RPMI7951 (cell line): ENCODE measurements at places on chromosomes 2 and 18. TPM values are rescaled to one million over a fixed set of nuclear protein-coding genes. Genes with fewer than 3 reads are reported as not detected.

Gene CDCA7
- total RNA-seq = 21.4 and 28.8 TPM in 2 replicates

Gene SPRED2
- 17.1 and 20.2 TPM in 2 replicates for total RNA-seq

Gene LOXHD1
- total RNA-seq = not detected in 2 replicates

Gene FAM228A
- 0.29 and 0.36 TPM in 2 replicates for total RNA-seq

Gene COL4A3
- total RNA-seq = 0.29 and 1.2 TPM in 2 replicates

Gene CTAGE1
- total RNA-seq = 0.68 and 1.3 TPM in 2 replicates

Gene PTH2R
- not detected in 2 replicates for total RNA-seq

Gene ACTR3
- 337 and 389 TPM in 2 replicates for total RNA-seq

Gene WNT10A
- total RNA-seq = 0.72 and 1.4 TPM in 2 replicates

Gene BMP10
- total RNA-seq = not detected in 2 replicates

Gene NDUFS1
- 148 and 172 TPM in 2 replicates for total RNA-seq

Gene C1GALT1C1L
- 6.4 and 7.0 TPM in 2 replicates for total RNA-seq

DNA sequence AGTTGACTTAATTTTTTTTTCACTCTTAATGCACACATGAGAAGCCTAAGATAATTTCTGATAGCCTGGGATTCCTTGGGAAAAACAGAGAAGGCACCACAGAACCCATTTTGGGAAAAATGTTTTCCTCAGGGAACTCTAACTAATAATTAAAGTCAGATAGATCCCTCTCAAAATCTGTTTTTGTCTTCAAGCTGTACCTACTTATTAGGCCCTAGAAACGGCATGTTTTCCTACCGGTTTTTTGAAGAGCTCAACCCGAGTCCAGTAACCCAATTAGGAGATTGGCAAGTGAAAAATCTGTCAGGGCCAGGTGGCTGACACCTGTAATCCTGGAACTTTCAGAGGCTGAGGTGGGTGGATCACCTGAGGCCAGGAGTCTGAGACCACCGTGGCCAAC lies 16.1 kb upstream of the PDK1 start:
- DNase-seq = no peak

DNA sequence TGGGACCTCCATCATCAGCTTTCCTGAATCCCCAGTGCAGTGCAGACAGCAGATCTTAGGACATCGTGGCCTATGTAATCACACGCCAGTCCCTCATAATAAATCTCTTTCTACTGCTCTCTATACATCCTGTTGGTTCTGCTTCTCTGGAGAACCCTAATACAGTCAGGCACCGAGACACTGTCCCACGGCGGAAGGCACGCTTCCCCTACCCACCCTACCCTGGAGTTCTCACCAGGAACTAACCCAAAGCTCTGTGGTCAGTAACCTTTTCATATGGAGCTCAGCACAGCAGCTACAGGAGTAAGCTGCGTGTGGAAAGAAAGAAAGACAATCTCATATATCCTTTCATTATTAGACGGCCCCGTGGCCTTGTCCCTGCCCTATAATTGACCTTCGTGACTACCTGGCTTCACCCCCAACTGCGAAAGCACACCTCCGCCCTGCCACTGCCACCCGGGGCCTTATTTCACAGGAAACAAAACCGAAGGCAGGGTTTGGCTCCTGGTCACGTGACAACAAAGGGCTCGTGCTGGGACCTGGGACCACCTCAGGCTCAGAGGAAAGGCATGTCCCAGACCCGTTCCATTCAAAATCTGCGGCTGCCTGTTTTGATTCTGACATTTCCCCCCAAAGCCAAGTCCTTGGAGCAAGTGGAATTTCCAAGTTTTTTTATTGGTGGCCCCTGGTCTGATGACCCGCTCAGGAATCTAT lies 99.7 kb upstream of the ODC1 start:
- no peak for DNase-seq

- no peak for DNase-seq
These were observed 34.0 kb downstream of the KANSL3 start for GRCh38 chr2:96604104-96604503.

- DNase-seq = no peak
These were observed 133.3 kb upstream of the NOSTRIN start for GRCh38 chr2:168669151-168669550.

DNA sequence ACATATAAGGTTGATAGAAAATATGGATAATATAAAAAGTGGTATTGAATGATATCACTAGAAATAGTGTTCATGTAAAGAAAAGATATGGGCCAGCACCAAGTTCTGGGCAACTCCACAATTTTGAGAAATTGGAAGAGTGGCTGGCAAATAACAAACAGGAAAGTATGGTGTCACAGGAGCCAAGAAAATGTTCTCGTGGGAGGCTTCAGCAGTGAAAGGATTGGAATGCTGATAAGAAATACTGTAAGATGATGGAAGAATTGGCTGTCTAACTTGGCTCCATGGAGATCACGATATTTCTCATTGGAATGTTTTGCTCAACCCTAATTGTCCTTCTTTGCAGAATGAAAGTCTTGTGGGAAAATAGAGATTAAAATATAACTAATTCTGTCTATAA lies 856.8 kb downstream of the DPP10 start:
- DNase-seq = no peak

- DNase-seq = no peak
These were observed 9.7 kb downstream of the SPP2 start for GRCh38 chr2:234060236-234060635.

- DNase-seq = peak; percentile 33
These were observed 167.9 kb downstream of the TNS1 start for GRCh38 chr2:217834744-217835513.

DNA sequence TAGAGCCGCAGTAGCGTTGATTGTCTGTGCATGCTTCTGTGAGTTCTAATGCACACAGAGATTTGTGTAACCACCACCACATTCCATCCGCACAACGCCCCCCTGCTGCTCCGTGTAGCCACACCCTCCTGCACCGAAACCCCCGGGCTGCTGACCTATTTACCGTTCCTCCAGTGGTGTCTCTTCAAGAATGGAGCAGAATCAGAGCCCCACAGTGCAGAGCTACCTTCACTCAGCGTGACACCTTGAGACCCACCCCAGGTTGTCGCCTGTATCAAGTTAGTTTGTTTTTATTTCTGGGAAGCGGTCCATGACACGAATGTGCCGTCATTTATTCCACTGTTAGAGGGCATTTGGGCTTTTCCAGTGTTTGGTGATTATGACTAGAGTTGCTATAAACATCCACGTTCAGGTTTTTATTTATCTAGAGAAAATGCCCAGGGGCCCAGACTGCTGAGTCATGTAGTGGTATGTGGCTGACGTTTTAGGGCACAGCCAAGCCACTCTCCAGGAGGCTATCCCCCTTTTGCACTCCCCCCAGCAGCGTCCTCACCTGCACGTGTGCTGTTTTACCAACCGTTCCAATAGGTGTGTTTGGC lies 266.8 kb downstream of the NDUFA10 start:
- DNase-seq = peak; percentile 60

DNA sequence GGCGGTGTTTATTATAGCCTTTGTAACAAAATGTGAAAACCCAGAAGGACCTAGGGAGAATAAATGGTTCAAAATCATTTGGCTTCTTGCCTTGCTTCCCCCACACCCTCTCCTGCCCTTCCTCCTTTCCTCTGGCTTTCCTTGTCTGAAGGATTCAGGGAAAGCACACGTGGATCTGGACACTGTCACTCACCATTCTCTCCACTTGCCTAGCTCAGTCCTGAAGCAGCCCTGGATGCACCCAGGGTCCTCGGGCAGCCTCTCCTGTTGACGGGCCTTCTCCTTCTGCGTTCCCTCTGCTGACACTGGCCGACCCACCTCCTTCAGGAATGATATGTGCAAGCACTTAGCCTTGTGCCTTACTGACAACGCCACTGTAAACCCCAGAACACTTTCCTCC lies 68.4 kb downstream of the FAM210A start:
- no peak for DNase-seq

- no peak for DNase-seq
These were observed 141.7 kb downstream of the ARL4C start for GRCh38 chr2:234355021-234355720.

- DNase-seq = no peak
These were observed 223.8 kb upstream of the SYT4 start for GRCh38 chr18:43501099-43501498.

DNA sequence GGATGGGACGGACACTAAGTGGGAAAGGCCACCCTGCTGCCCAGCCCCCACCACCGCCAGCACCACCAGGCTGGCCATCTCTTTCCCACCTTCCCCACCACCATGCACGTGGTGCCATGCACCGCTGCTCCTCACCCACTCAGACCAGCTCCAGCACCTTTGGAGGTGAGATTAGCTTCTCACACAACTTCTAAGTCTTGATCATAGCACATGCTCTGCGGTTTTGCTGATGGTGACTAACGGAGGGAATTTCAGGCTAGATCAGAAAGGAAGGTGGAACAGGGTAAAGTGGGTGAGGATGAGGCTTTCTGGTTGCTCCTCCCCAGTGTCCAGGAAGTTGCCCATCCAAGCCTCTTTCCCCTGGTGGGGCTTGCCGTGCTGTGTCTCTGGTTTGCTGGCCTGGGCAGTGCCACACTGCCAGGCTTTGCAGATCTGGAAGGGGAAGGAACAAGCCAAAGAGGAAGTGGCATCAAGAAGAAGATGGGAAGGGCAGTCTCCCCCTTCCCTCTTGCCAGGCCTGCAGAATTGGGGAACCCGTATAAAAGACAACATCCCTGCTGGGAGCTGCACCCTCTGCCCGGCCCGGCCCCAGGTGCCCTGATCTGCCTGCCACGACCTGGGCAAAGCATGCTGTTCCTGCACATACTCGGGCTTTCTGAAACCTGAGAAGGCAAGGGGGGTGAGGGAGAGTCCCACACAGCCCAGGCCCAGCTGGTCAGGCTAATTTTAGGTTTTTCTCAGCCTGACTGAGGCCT lies 44.3 kb upstream of the CAB39 start:
- peak; percentile 92 for DNase-seq

- DNase-seq = peak; percentile 44
These were observed 3.5 kb downstream of the NDUFA10 start for GRCh38 chr2:240021488-240022104.

DNA sequence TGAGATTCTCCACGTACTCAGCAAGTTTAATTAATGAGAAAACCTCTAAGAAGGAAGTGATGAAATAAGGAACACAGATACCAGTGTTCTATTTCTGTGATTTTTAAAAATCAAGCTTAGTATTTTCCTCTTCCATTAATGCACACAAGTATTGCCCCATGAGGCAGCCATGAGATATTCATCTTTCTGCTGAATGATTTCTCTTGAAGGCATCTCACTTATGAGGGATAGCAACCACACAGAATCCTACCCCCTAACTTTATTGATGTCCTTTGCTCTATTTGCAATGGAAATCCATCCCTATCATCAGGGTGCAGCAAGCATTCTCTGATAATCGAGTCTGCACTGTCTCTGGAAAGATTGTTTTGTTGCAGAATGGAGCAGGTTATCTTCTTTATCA lies 244.1 kb upstream of the NRP2 start:
- DNase-seq = no peak

DNA sequence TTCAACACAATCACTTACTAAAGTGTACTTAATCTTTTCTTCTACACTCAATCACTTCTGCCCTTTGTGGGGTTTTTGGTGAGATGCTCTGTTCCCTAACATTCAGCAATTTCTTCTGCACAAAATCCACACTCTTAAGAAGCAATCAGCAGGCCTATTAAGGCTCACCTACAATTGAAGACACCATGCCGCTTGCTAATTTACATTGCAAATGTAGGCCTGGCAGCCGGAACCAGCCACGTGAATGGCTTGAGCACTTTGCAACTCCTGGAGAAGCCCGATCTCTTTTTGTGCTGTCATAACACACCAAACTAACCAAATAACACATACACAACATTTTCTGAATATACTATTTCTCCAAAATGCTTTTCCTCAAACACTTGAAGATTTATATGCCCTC lies 66.3 kb downstream of the NYAP2 start:
- no peak for DNase-seq

DNA sequence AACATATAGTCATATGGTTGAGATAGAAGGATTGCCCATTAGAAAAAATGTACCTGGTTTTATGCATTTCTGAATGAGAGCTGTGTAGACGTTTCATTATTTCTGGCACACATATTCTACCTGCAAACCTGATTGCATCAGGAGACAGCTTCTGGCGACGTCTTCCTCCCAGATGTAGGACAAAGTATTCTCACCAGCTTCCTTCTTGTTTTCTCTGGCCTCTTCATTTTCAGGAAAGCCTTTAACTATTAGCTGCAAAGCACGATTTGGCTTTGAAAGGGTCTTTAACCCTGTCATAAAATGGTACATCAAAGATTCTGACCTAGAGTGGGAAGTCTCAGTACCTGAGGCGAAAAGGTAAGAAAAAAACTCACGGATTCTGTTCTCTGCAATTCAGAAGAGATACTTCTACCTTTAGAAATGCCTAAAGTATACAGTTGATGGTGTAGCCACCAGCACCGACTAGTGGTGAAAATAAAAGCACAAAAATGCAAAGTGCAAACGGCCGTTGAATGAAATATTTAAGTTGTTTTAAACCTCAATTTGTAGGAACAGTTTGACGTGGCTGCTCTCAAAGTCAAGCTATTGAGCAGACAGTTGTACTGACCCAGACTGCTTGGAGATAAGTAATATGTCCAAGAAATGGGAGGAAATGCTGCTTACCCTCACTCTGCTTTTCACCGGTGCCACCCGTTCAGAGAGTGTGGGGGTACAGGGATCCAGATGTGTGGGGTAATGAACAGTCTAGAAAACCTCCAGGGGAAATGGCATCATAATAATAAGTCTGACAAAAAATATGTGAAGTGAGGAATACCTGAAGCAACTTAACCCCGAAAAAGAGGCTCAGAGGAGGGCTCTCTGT lies 20.2 kb downstream of the IL18RAP start:
- DNase-seq = peak; percentile 35

- no peak for DNase-seq
These were observed 162.3 kb upstream of the TRIB2 start for GRCh38 chr2:12554224-12555011.

- DNase-seq = no peak
These were observed 47.7 kb upstream of the CTDP1 start for GRCh38 chr18:79631761-79632446.

DNA sequence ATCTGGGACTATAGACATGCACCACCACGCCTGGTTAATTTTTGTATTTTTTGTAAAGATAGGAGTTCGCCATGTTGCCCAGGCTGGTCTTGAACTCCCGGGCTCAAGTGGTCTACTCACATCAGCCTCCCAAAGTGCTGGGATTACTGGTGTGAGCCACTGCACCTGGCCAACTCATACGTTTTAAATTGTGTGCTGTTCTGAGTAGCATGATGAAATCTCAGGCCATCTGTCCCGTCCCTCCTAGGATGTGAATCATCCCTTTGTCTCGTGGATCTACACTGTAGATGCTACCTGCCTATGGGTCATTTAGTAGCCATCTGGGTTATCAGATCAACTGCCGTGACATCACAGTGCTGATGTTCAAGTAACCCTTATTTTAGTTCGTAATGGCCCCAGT lies 38.5 kb upstream of the RMP24 start:
- DNase-seq = peak; percentile 28

DNA sequence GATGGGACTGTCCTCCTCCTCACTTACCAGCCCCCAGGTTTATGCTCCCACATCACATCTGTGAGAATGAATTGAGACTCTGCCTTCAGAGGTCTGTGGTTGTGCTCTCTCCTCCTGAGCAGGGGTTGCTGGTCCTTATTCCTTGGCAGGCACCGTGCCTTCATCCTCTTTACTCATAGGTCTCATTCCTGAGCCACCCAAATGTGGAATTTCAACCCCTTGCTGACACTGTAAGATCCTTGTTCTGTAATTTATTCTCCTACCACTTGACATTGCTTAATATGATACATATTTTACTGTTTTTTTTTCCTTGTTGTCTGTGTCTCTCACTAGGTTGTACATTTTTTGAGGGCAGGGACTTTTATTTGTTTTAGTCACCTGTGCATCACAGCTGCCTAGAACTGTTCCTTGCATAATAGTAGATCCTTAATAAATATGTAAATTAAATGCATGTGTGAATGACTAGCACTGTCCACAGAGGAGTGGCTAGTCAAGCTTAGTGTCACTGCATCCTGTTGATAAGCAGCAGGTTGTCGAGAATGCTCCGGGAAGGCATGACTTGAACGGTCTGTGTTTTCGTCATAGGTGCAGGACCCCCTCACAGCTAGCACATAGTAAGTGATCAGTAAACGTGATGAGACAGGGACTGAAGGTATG lies 180.6 kb downstream of the ZNF407 start:
- no peak for DNase-seq
